NB4 (cell line): ENCODE measurements at places on chromosomes 13 and 19.
A peak's percentile ranks its signal among the peaks of the same experiment; 100 is the strongest.

- DNase-seq: peak; percentile 71
These were observed 666 bp downstream of the SAMD1 start for GRCh38 chr19:14089662-14090508.

DNA sequence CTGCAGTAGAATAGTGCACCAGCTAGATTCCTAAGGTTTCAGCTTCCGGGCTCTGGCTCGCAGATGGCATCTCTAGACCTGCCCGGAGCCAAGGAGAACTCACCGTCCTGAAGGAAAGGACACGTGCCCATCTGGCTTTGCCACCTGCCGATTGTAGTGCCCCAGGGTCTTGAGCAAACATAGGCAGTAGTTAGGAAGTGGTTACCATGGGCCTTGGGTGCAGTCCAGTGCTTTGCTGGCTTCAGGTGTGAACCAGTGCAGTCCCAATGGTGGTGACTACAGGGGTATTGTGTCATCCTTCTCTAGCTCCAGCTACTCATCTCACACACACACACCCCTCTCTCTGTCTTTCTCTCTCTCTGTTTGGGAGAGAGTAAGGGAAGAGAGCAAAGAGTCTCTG is 61.4 kb upstream of the TEX29 start:
- no peak for DNase-seq

DNA sequence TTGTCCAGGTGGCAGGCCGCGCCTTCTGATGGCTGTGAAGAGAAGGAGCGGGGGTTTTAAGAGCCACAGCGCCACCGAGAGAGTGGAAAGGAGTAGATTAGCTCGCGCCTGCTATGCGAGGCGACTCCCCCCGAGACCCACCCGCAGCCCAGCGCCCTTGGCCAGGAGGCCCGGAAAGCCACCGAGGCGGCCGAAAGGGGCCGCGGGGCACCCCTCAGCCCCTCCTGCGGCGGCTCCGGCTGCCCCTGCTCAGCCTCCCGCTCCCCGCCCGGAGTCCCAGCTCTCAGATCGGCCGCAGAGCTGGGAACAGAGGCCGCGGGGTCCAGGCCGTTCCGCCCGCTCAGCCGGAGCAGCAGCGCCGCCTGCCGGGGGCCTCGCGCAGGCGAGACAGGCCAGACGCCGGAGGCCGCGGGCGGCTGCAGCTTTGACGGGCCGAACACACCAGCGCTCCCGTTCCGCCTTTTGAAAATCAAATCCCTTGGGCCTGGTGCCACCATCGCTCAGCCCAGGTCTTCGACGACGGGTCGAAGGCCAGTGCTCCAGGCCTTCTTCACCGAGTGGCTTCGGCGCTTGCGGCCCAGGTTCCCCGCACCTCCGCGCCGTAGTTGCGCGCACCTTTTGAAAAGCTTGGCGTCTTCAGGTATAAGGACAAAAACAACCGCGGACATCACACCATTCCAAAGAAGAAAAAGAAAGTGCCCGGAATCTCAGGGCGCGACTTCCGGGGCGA is 15.3 kb downstream of the CDX2 start:
- peak; percentile 95 for DNase-seq

- peak; percentile 92 for DNase-seq
These were observed 11.6 kb upstream of the PGLS start for GRCh38 chr19:17499648-17500446.
